ENCODE measurements at places on chromosomes 6 and 20. TPM values are rescaled to one million over a fixed set of nuclear protein-coding genes. Genes with fewer than 3 reads are reported as not detected.

GRCh38 chr6:119240257-119241110 is 109.1 kb downstream of the MAN1A1 start:
- H3K4me1 ChIP-seq: peaks cover 9% of the 10 kb centered on the region
- H3K27ac ChIP-seq: no peak overlapping the region
- DNase-seq: no peak
- H3K4me3 ChIP-seq: no peak overlapping the region
- H3K36me3 ChIP-seq: peaks cover 9% of the 10 kb centered on the region

SMOC2 gene
- 17.4 TPM for total RNA-seq

DNA sequence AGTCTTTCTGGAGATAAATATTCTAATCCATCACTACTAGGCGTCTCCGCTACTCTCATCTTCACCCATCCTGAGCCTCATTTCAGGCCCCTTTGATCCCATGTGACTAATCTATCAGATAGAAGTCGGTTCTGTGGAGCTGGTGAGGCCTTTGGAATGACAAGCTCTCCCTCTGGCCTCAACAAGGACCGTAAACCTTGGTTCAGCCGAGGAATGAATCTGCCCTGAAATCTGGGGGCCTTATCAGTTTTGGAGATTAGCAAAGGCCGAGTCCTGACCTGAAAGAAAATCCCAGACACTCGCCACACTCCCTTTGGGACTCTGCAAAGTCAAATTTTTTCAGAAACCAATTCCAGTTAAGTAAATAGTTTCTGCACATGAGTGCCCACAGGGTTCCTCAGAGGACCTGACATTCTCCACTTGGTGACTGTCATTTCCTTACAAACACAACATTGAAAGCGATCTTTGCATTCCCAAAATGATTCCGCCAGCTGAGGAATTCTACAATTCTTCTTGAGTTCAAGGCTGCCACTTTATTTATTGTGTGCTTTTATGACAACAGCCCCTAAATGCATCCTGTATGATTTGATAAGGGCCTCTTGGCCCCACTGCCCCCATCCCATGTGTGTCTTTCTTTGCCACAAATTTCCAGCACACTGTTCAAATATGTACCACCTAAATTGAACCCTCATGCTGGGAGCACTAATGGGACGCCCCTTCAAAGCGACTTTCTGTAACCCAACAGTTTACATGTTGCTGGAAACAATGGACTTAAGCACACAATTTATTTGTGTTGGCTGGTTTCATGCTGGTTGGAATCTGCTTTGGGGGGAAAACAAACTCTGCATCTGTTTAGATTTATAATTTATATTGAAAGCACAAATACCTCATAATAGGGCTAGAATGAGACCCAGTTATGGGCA is 10.0 kb upstream of the RIPOR3 start:
- H3K4me3 ChIP-seq: no peak overlapping the region
- DNase-seq: no peak
- no peak overlapping the region for H3K27ac ChIP-seq
- no peaks in the 10 kb centered on the region for H3K4me1 ChIP-seq
- no peaks in the 10 kb centered on the region for H3K36me3 ChIP-seq
- H3K27me3 ChIP-seq: peaks cover 7% of the 10 kb centered on the region

KIF25 gene
- not detected for total RNA-seq

GRCh38 chr6:83117802-83118201 is 50.3 kb downstream of the DOP1A start:
- H3K4me1 ChIP-seq: no peaks in the 10 kb centered on the region
- no peak for DNase-seq
- no peak overlapping the region for H3K27ac ChIP-seq
- no peaks in the 10 kb centered on the region for H3K27me3 ChIP-seq

GRCh38 chr6:85252552-85252951 is 197.3 kb upstream of the NT5E start:
- no peak for DNase-seq
- H3K27me3 ChIP-seq: no peaks in the 10 kb centered on the region
- H3K4me3 ChIP-seq: no peak overlapping the region
- H3K36me3 ChIP-seq: no peaks in the 10 kb centered on the region

GRCh38 chr6:2625581-2625980 is 125.1 kb downstream of the MYLK4 start:
- no peaks in the 10 kb centered on the region for H3K36me3 ChIP-seq
- H3K4me3 ChIP-seq: no peak overlapping the region
- no peaks in the 10 kb centered on the region for H3K4me1 ChIP-seq
- no peak overlapping the region for H3K27ac ChIP-seq
- no peak for DNase-seq
